ENCODE measurements at places on chromosomes 1 and 21. TPM values are rescaled to one million over a fixed set of nuclear protein-coding genes. Genes with fewer than 3 reads are reported as not detected.
A peak's percentile ranks its signal among the peaks of the same experiment; 100 is the strongest.

ALG14 gene
- 1.1 TPM for polyA plus RNA-seq

SYT2 gene
- polyA plus RNA-seq: under 0.01 TPM

GRCh38 chr21:28624626-28625025, 368.1 kb downstream of the LTN1 start:
- DNase-seq: no peak

AMY1A gene
- polyA plus RNA-seq: not detected

DNA sequence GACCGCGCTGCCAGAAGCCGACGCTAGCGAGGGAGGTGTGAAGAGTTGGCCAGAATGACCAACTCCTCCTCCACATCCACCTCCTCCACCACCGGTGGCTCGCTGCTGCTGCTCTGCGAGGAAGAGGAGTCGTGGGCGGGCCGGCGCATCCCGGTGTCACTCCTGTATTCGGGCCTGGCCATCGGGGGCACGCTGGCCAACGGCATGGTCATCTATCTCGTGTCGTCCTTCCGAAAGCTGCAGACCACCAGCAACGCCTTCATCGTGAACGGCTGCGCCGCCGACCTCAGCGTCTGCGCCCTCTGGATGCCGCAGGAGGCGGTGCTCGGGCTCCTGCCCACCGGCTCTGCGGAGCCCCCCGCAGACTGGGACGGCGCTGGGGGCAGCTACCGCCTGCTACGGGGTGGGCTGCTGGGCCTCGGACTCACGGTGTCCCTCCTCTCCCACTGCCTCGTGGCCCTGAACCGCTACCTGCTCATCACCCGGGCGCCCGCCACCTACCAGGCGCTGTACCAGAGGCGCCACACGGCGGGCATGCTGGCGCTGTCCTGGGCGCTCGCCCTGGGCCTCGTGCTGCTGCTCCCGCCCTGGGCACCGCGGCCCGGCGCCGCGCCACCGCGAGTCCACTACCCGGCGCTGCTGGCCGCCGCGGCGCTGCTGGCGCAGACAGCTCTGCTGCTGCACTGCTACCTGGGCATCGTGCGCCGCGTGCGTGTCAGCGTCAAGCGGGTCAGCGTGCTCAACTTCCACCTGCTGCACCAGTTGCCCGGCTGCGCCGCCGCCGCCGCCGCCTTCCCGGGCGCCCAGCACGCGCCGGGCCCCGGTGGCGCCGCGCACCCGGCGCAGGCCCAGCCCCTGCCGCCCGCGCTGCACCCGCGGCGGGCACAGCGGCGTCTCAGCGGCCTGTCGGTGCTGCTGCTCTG, 1.2 kb downstream of the GPR88 start:
- DNase-seq: peak; percentile 34
